CD4-positive, alpha-beta T cell (primary cell): ENCODE measurements at places on chromosomes 5 and 9.

DNA sequence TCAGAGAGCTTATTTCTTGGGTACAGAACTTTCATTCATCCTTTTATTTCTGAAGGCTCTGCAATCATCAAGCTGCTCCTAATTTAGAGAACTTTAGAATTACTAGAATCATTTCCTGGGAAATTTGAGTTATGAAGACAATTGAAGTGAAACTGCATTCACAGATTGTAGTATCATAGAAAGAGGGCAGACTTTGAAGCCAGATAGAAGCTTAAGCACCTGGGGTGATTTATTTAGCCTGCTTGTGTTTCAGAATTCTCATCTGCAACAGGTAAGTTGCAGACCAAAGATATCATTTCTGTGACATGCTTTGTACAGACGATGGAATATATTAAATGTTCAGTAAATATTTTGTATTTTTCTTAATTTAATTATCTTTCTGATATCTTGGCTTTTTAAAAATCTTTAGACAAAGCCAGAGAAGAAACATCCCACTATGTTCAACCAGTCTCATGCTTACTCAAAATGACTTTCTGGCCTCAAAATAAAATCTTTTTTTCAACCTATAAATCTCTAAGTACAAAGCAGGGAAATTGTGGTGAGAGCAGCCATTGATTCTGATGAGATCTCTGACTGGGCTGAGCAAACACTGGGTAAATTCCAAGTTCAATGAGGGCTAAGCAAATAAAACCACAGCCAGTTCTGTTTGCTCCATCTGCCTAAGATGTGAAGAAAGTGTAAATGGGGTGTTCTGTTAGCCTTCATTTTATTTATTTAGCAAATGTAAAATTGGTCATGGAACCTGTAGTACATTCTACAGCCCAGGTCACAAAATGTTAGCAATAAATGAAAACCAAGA, 264.7 kb upstream of the CCNG1 start:
- no peak for DNase-seq

- DNase-seq, result no peak
Measured at GRCh38 chr5:89901983-89902382, 507.6 kb downstream of the CETN3 start.

DNA sequence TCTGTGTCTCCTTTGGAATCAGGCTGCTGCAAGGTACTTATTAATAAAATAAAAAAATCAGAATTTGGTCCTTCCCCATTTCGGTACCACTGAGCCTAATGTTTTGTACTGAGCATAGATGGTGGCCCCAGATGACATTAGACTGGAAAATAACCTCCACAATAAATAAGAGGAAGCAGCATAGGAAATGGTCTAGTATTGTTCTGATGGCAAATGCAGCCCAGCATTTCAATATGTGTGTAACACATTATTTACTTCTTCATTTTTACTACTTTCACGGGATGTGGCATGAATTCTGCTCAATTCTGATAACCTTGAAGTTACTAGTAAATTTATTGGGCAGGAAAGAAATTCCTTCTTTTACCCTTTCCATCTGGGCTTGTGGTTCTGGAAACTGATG, 295.6 kb downstream of the ADGRV1 start:
- DNase-seq, result no peak

DNA sequence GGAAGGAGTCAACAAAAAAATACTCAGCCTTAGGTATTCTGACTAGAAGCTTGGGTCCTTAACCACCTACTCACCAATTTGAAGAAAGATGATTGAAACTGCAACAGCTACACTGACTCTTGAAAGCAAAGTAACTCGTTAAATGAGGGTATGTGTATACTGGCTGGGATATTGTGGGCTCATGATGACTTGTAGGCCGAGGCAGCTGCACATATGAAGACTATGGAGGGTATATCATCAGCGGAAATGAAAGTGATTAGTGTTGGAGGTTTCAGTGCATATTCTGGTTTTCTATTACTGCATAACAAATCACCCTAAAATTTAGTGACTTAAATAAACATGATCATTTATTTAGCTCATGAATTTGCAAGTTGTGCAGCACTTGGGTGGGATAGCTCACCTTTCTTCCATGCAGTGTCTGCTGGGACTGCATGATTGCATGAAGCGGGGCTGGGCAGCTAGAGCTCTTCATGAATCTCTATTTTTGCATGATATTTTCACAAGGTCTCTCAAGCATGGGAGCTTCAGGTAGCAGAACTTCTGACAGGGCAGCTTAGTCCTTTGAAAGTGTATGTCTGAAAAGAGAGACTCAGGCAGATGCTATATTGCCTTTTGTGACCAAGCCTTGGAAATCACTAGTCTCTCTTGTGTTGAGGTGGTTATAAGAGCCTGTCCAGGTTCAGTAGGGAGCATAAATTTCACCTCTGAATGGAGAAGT, 96.1 kb upstream of the CDKN2B start:
- no peak for DNase-seq

DNA sequence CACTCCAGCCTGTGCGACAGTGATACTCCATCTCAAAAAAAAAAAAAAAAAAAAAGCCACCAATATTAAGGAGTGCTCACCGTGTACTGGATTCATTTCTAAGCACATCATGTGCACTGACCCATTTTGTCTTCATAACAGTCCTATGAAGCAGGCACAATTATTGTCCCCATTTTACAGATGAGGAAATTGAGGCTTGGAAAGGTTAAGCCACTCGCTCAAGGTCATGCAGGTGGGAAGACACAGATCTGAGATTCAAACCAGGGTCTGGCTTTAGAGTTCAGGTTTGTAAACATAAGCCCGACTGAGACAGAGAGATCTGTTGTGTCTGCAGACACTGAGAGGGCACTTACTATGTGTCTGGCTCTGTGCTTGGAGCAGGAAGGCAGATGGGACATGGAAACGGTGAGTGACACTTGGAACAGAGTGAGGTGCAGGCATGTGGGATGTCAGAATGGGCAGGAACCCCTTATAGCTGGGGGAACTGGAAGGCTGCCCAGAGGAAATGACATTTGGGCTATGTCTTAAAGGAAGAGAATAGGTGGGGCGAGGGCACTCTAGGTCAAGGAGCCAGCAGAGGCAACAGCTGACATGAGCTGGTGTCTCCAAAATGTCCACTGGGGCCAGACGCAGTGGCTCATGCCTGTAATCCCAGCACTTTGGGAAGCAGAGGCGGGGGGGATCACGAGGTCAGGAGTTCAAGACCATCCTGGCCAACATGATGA, 69.9 kb downstream of the STK10 start:
- no peak for DNase-seq
